ENCODE measurements at places on chromosomes 6 and 20. TPM values are rescaled to one million over a fixed set of nuclear protein-coding genes. Genes with fewer than 3 reads are reported as not detected.

The AGER gene
- total RNA-seq: 0.22 TPM

DNA sequence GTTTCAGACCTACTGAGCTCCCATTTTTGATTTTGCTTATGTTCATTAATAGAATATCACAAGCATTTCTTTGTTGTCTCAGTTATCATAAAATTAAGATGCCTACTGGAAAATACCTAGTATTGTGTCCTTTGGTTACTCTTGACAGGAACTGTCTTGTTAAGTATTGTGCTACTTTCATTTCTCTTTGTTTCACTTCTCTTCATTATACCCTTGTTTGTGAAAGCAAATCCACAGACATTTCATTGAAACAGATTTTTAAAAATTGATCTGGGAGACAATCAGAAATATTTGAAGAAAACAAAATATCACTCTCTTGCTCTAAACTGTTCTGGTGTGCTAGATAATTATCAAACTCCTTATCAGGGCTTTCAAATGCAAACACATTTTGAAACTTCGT is 290.5 kb upstream of the EYS start:
- no peak for DNase-seq

The SLC17A2 gene
- total RNA-seq: not detected

GRCh38 chr6:70124882-70125545 is 177.9 kb downstream of the COL9A1 start:
- peak; percentile 58 for DNase-seq

- peak; percentile 20 for DNase-seq
Observed at GRCh38 chr6:108002365-108003221, 44.6 kb upstream of the SEC63 start.

DNA sequence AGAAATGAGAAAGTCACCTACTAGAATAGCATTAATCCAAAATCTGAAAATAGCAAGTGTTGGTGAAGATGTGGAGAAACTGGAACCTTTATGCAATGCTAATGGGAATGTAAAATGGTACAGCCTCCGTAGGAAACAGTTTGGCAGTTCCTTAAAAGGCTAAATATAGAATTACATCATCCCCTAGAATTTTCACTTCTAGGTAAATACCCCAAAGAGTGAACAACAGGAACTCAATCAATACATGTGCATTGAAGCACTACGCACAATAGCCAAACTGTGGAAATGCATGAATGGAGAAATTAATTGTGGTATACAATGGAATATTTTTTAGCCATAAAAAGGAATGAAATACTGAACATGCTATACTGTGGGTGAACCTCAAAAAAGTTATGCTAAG is 982.0 kb upstream of the FLRT3 start:
- no peak for DNase-seq

The CYP39A1 gene
- total RNA-seq: 0.60 TPM

DNA sequence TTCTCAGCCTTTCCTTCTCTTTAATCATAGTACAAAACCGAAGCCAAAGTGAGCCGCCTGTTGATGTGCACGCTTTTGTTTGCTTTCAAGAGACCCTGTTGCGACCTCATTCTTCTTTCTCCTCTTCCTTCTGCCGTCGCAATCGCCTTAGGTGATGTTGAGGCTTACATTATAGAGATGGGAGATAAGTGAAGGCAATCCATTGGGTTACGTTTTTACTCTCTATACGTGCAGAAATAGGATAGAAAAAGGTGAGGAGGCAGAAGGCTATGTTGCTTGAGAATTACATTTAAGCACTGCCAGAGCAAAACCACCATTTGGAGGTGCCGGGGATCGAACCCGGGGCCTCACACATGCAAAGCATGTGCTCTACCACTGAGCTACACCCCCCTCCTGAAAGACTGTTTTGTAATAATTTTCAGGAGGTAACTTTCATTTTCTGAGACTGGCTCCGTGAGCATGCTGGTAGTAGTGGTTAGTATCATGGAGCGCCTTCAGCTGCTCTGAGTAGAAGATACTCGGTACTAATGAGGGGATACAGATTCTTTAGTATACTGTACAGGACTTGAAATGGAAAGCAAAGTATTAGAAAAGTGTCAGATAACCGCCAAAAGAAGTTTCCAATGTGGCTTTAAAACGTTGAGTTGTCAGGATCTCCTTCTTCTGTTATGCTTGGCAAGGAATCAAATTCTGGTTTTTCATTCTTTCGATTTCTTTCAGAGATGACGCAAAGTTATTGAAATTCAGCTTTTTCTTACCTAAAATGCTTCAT is 165.6 kb downstream of the TRIM27 start:
- DNase-seq: peak; percentile 10

The PLA2G7 gene
- total RNA-seq: not detected

The RNF182 gene
- total RNA-seq: 0.22 TPM
